ENCODE measurements at places on chromosomes 6 and 20.
A peak's percentile ranks its signal among the peaks of the same experiment; 100 is the strongest.

GRCh38 chr6:168926306-168926705, 327.3 kb downstream of the THBS2 start:
- ATAC-seq = no peak

DNA sequence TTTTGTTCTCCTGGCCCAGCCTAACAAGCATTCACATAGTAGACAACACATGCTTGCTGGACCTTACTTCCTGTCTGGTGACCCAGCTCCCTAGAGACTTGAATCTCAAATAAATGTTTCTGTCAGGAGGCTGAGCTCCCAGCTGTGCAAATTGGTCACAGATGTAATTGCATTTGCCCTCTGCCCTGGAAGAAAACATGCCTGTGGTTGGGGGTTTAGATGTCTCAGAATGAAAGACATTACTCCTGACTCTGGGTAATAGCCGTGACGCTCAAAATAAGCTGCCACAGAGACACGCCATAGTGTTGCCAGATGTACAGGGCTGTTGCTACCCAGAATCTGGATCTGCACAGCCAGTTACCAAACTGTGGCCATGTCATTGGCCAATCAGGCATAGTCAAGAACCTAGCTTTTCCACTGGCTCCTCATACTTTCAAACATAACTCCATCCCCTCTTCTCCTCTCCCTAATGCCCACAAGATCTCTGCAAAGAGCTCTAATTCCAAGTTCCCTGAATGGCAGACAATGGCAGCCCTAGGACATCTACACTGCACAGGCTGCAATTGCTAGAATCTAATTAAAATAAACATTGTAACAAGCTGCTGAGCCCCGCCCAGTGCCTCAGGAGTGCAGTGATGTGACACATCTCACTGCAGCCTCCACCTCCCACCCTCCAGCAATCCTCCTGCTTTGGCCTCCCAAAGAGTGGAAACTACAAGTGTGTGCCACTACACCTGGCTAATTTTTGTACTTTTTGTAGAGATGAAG, 32.8 kb upstream of the GMPR start:
- peak; percentile 94 for ATAC-seq

DNA sequence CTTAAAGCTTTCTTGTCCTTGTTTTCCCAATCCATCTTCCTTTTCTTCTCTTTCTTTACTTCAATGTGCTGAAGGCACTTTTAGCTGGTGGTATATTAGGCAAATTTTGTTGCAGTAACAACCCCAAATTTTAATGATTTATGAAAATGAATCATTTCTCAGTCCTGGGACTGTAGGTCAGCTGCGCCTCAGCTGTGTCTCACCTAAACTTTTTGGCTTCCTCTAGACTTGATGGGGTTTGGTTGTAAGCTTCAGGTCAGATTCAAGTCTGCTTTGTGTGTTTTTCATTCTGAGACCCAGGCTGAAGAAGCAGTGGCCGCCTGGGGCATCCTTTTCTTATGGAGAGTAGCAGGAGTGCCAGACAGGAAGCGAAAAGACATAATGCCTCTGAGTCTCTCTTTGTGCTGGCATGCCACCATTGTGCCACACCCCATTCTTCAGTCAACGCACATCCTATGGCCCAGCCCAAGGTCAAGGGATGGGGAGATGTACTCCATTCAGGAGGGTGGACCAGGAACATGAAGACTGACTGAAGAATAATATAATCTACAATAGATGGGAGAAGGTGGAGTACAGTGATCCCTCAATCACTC, 28.9 kb upstream of the CD83 start:
- ATAC-seq = no peak

DNA sequence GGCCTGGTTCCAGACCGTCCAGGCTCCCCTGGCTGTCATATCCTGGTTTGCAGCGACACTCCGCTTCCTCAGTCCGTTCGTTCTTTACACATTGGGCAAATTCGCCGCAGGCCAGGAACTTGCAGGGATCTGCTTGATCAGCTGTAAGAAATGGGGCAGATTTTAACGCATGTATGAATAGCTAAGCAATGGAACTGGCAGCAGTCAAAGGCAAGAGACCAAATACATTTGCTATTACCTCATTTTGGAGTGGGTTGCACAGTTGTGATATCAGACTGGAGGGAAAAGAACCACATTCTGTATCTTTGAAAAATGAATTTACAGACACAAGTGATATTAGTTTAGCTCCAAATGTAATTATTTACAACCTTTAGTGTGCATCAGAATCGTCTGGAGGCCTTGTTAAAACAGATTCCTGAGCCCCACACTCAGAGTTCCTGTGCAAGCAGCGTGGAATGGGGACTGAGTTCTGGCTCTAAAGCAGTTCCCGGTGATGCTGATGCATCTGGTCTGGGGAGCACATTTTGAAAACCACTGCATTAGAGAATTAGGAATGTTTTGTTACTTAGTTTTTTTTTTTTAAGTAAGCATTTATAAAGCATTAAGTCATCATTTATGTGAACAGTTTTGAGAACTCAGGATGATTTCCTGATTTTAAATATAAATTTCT, 141.3 kb downstream of the IMPG1 start:
- no peak for ATAC-seq

GRCh38 chr20:6030453-6031080, 23.3 kb downstream of the LRRN4 start:
- no peak for ATAC-seq

DNA sequence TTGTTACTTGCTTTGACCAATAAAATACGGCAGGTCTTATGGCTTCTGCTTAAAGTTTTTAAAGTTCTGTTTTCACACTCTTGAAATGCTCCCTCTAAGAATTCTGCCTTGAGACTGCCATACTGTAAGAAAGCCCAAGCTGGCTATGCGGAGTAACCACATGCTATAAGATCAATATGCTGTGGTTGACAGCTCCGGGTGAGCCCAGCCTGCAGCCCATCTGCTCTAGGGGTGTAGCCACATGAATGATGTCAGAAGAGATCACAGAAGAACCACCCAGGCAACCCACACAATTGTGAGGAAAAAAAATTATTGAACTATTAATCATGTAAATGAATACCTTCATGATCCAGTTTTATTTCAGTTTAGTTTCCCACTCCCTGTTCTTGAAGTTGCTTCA, 26.1 kb upstream of the SH3BGRL2 start:
- ATAC-seq = no peak

- no peak for ATAC-seq
These were observed 92.6 kb upstream of the CLVS2 start for GRCh38 chr6:122903266-122903915.

- ATAC-seq = no peak
These were observed 354.0 kb upstream of the RGS17 start for GRCh38 chr6:153485072-153485471.

GRCh38 chr6:156461647-156462046, 315.5 kb upstream of the ARID1B start:
- no peak for ATAC-seq

- ATAC-seq = no peak
These were observed 102.2 kb upstream of the SASH1 start for GRCh38 chr6:148240461-148240840.

GRCh38 chr6:30175765-30176164, 12.4 kb downstream of the TRIM15 start:
- ATAC-seq = no peak

DNA sequence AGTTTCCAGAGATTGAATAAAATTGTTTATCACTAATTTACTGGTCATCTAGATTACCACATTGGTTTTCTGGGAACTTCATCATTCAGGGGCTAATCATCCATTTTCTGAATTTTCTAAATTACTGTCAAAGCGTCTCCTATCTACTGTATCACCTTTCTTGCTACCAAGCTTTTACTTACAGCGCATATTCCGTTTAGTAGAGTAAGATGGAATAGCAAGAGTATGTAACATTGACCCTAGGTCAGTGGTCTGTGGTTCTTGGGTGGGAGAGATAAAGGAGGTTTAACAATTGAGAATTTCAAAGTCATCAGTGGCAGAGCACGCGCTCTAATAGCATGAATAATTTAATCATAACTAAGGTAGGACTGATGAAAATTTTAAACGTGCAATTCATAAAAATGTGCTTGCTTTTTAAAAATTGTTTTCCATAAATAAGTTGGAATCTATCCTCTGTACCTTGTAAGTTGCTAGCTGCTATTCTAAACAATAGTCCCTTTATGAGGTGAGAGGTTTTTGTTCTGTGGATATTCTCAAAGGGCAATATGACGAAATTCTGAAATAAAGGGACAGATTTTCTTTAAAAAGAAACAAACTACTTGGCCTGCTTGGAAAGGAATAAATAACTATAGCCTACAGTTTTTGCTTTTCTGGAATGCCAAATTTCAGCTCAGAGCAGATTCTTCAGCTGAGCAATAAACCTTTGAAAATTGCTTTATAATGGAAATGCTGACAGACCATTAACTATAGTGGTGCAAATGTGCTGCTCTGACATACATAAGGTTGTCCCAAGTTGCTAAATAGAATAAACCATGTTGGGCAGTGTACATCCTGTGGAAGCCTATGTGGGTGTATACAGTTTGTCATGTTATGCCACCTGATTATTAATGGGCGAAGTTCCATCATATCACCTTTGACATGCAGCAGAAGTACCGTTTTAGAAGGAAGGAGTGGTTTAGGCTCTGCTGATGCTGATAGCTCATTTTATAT, 84.1 kb downstream of the ZFAND3 start:
- ATAC-seq = no peak

GRCh38 chr6:43984442-43985321, 142.6 kb downstream of the MRPL14 start:
- ATAC-seq = no peak

GRCh38 chr6:87522686-87523085, 49.9 kb downstream of the SLC35A1 start:
- no peak for ATAC-seq

- no peak for ATAC-seq
These were observed 31.3 kb upstream of the CHD6 start for GRCh38 chr20:41649489-41649888.

GRCh38 chr6:14321992-14322772, 204.6 kb downstream of the CD83 start:
- ATAC-seq = no peak

GRCh38 chr6:4667591-4667990, 108.6 kb upstream of the CDYL start:
- no peak for ATAC-seq

- no peak for ATAC-seq
These were observed 28.8 kb upstream of the LIN28B start for GRCh38 chr6:104928141-104928540.

GRCh38 chr6:168415098-168415992, 25.6 kb upstream of the SMOC2 start:
- ATAC-seq = no peak
